Fibroblast of skin of back (primary cell): ENCODE measurements at places on chromosomes 7 and 10.
A peak's percentile ranks its signal among the peaks of the same experiment; 100 is the strongest.

GRCh38 chr10:52391927-52392602, 78.0 kb downstream of the DKK1 start:
- DNase-seq, result no peak

- peak; percentile 51 for DNase-seq
These were observed 47.3 kb upstream of the OIT3 start for GRCh38 chr10:72846238-72846637.

DNA sequence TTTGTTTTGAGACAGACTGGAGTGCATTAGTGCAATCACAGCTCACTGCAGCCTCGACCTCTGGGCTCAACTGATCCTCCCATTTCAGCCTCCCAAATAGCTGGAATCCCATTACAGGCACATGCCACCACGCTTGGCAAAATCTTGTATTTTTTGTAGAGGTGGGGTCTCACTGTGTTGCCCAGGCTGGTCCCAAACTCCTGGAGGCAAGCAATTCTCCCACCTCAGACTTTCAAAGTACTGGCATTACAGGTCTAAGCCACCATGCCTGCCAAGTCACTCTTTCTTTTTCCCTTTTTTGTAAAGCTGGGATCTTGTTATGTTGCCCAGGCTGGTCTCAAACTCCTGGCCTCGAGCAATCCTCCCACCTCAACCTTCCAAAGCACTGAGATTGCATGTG, 8.3 kb upstream of the NPC1L1 start:
- no peak for DNase-seq

- no peak for DNase-seq
These were observed 551.9 kb downstream of the MAGI2 start for GRCh38 chr7:78901566-78901965.

DNA sequence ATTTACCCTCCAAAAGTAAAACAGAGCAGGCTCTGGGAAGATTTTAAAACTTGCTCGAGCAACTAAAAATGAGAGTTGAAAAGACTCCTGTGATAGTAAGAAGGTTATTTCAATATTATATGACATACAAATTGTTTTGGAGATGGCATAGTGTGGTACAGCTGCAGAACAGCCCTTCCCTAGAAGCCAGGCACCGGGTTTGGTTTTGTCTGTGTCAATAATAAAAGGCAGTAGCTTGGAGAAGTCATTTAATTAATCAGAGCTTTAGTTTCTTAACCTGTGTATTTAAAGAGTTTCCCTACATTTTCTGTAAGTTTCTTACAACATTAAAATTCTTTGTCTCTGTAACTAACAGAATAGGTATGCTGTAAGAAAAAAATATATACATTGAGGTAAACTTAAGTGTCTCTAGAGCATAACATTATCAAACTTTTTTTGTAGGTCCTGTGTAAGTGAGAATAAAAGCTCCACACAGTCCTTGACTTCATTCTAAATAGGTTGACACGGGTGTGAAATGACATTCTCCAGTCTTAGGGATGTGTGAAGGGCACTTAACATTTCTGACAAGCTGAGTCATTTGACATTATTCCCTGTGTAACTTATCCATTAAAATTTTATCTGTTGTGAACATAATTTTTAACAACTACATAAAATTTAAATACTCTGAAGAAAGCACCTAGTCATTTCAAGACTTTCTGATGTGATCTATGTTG, 425.0 kb upstream of the ETV1 start:
- no peak for DNase-seq

DNA sequence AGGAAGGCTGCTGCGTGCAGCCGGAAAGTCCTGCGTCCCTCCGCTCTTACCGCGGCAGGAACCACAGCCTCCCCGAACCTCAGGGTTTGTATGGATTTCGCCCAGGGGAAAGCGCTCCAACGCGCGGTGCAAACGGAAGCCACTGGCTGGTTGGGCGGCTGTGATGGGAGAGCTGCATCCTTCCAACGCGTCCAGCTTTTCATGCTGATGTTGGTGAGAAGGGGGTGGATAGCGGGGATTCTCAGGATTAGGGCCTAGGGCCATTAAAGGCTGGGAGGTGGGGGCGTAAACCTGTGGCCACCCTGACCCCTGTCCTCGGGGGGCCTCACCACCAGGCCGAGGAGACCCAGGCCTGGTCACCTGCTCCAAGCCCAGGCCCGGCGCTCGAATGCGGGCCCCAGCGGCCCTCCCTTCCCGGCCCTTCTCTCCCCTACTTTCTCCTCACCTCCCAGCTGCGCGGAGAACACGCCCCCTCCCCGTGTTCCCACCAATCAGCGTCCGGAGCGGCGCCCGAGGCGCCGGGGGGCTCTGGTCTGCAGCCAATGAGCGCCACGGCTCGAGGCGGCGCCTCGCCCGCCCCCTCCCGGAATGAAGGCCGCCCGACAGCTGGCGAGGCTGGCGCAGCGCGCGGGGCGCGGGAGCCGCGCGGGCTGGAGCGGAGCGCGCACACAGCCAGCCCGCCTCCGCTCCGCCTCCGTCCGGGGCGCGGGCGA, 458 bp upstream of the NANOS1 start:
- DNase-seq, result peak; percentile 85

DNA sequence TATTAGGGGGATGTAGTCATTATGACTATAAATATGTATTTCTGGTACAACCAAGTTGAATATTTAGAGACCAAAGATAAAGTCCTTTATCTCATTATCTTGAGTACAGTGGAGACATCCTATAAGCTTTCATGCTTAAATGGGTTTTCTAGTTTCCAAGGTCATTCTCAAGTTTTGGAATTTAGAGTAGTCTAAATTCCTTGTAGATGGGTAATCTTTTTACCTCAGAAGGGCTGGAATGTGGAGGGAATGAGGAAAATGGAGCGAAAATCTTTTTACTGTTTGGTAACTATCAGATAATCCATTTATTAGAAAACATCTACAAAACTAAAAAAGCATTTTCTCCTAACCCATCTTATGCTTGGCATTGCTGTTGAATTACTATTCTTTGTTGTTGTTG, 181.3 kb downstream of the RNF133 start:
- no peak for DNase-seq

DNA sequence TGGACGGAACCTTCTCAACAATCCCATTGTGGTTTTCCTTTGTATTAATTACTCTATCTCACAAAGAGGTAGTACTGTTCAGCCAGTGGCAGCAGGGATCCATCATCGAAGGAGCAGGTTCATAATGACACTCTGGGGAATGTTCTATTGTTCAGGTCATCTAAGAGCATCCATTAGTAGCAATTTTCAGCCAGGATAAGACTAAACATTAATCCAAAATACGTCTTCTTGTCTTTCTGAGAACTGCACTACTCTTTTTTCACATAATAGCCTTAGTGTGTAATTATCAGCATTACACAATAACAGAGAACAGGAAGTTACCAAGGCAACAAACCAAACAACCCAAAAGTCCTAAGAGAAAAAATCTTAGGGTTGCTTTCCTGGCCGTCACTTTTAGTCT, 259.5 kb upstream of the VWC2 start:
- no peak for DNase-seq

DNA sequence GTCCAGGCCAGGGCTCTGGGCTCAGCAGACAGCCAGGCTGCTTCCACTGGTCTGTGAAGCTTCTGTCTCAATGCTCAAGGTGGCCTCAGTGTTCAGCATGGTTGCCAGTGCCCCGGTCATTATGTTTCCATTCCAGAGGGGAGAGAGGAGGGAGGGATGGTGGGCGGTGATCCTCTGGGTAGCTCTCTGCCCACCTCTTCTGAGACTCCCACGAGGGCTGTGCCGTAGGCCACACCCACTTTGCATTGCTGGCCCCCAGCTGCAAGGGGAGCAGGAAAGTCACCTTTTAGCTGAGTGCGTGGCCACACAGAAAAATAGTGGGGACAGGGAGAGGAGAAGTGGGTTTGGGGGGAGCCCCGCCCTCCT, 42.5 kb downstream of the FOXK1 start:
- peak; percentile 68 for DNase-seq

DNA sequence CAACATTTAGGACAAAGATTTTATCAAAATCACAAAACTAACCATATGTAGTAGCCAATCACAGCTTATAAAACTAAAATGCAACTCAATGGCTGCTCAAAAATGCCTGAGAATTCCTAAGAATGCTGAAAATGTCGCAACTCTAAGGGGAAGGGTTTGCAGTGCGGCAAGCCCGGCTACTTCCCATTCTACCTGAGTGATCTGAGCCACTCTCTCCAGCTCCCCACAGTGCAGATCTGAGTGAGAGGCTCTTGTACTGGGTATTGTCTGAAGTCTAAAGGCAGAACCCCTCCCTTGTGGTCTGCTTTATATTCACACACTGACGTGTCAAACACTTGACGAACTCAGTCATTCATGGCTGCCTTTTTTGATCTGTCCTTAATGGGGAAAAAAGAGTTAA, 28.9 kb downstream of the RAB11FIP2 start:
- no peak for DNase-seq

DNA sequence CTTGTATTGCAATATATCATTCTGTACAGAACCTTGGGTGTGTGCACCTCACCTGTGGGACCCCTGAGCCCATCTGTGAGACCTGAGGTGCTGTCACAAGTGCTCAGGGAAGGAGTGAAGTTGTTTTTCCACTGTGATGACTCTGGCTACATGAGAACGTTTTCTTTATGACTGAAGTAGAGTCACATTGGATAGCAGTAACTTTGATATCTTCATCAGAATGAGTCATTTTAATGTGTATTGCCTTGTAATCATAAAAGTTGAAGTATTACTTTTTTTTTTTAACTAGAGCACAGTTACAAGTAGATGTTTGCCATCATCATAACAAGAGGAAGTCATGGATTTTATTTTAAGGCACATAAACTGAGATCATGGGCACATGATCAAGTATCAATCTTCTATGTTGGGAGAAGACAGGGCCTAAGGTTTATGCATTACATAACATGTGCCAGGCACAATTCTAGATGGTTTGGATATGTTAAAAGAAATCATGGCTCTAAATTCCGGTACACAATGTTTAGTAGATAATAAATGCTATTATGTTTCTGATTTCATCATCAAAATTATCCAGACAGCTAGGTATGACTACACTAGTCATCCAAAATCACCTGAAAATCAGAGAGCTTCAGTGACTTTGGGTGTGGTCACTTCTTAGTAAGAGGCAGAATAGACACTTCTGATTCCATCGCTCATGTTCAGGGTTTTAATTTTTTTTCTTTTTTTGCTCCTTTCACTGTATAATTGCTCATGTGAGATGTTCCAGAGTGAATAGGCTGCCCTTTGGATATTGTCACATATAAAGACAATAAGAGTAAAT, 82.7 kb upstream of the KLF6 start:
- DNase-seq, result peak; percentile 51

GRCh38 chr7:19296617-19297016, 151.4 kb upstream of the FERD3L start:
- no peak for DNase-seq

DNA sequence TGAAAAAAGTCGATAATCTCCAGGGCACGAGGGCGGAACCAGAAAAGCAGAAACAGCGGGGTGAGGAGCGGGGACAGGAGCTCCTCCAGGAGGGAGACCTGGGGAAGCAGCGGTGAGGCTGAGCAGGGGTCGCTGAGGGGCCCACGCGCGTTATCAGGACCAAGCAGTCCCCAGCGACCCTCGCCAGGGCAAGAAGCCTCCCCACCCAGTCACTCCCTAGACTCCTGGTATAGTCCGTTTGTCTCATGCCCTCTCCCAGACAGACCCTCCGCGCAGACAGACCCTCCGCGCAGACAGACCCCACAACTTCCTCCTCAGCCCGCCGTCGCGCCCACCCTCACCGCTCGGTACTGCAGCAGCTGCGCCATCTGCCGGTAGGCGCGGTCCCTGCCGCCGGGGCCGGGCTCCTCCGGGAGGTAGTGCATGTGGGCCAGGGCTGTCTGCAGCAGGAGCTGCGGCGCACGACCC, 6.3 kb downstream of the ATG9B start:
- peak; percentile 44 for DNase-seq

DNA sequence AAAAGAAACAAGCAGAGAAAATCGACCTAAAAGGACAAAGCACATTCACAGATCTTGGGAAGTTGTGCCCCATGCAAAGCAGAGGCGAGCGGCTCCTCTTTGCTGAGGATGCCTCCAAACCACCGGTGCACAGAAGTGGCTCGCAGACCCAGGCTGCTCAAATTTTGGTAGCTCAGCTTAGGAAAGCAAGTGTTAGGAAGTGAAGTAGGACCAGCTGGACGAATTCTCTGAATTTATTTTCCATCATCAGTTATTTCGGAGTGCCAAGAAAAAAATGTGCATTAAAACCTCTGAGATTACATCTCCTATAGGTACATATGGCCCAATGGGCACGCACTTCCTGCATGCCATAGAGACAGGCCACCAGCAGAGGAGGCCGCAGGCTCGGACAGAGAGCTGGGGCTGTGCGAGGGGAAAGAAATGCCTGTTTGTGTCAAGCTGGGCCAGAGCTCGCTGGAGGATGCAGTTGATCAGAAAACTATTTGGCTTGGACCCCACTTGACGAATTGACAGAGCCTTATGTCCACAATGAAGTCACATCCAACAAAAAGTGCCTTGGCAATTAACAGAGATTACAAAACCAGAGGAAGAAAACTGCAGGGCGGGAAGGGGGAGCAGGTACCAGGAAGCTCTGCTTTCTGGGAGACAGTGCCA, 122.3 kb upstream of the LYZL2 start:
- peak; percentile 65 for DNase-seq

- DNase-seq, result no peak
These were observed 245.1 kb downstream of the CHCHD3 start for GRCh38 chr7:132836746-132837145.

DNA sequence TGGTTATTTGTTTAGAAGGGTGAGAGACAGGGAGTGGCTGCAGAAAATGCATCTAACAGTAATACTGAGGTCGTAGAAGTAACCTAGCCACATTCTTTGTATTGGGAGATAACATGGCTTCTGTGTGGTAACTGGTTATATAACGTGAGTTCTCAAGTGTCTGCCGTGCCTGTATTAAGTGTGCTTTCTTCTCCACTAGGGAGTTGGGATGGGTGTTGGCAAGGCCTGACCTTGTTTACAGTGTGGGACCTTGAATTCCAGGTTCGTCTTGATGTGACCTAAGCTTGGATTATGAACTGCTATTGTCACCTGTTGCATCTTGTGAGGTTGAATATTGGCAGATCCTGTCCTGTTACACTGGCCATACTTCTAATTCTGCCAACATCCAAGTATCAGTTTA, 145.3 kb upstream of the NAMPT start:
- no peak for DNase-seq

DNA sequence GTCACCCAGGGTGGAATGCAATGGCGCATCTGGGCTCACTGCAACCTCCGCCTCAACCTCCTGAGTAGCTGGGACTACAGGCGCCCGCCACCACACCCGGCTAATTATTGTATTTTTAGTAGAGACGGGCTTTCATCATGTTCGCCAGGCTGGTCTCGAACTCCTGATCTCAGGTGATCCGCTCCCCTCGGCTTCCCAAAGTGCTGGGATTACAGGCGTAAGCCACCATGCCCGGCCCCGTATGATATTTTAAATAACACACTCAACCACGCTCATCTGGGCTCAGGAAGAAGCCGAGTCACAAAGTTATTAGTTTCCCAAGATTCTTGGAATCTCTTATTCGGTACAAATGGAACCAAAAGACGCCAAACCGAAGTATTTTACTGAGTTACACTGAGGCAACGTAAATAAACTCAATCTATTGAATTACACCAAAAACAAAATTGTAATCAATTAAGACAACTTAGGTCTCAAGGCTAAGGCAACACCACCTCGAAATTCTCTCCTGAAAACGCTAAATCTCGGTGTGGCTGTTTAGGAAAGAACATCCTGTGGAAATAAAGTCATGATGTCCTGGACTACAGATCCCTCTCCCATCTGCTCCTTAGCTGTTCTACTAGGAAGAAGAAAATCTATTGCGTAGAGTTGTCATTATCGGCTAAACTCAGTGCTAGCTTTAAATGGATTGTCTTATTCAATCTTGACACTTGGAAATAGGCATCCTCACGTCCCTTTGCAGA, 910 bp downstream of the ARHGAP19 start:
- DNase-seq, result no peak
